ENCODE measurements at places on chromosomes 1 and 21.

GRCh38 chr1:61132176-61132638 lies 49.8 kb downstream of the NFIA start:
- no peak for DNase-seq

- peak; percentile 66 for DNase-seq
These were observed 8.1 kb downstream of the KAZN start for GRCh38 chr1:14606632-14607031.

DNA sequence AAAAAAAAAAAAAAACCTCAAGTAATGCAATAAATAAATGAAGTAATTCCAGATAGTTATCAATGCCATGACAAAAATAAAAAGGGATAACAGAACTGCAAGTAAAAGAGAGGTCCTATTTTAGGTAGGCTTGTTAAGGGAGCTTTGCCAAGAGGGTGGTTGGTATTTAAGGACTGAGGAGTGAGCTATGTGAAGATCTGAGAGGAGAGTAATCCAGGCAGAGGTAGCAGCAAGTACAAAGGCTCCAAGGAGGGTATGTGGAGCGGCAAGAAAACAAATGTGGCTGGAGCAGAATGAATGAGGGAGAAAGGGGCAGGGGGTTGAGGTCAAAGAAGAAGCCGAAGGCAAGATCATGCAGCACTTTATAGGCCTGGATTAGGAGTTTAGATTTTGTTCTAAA lies 59.9 kb upstream of the CDC42BPA start:
- DNase-seq: no peak

GRCh38 chr1:185044387-185044786 lies 971 bp upstream of the RNF2 start:
- DNase-seq: no peak

GRCh38 chr1:1567891-1568291 lies 6.8 kb downstream of the SSU72 start:
- DNase-seq: peak; percentile 24

DNA sequence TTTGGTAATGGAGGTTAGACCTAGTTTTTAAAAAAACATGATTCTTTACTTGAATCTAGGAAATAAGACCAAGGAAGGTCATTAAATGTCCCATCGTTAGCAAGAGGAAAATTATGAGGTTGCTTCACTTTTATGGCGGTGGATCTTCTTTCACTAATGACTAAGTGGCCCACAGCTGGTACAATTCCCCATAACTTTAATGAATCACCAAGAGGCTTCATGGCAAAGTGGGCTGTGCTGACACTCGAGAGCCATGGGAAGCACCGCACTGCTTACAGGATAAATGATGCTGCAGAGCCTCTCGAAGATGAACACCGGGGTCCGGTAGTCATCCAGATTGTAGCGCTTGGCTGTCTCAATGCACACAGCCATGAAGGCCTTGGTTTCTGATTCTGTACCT lies 108.8 kb downstream of the UBR4 start:
- DNase-seq: no peak

DNA sequence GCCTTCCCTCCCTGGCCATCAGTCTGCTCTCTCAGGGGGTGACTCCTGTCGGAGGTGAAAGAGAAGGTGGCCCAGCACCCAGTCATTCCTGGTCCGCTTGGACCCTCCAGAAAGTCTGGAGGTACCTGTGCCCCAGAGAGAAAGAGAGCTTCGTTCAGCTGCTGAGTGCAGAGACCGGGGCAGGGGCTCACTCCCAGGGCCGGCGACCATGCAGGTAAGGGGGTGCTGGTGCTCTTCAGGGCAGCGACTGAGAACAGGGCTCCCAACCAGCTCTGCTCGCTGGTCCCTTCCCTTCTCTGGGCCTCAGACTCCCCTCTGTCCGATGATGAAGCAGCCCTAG lies 30.1 kb downstream of the HSPG2 start:
- no peak for DNase-seq

DNA sequence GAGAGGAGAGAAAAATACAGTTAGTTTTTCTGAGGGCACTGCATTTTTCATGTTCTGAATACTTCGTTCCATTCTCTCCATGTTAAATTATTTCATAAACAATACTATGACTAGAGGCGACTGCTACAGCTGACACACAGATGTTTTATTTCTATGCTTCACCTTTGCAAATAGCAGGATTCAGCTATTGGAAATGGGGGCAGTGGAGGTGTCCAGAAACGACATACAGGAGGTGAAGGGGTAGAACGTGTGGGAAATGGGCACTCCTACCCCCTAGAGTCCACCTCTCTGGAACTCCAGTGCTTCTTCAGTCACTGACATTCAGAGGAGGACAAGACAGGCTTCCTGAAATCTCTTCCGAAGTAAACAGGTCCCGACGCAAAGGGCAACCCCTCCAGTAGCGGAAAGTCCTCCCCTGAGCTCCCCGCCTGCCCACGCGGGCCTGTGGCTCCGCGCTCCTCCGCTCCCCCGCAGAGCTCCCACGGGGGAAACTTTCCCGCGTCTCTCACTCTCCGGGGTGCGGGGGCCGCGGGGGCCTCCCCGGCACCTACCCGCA lies 480 bp downstream of the DPYD start:
- peak; percentile 29 for DNase-seq

GRCh38 chr1:107140703-107141490 lies at the start of gene NTNG1:
TSS of gene NTNG1 (plus strand) at chr1:107141039.
- peak; percentile 92 for DNase-seq

- DNase-seq: no peak
These were observed 17.8 kb upstream of the BECN2 start for GRCh38 chr1:241939798-241940197.

- DNase-seq: no peak
These were observed 20.6 kb upstream of the BCAR3 start for GRCh38 chr1:93702111-93702827.

- no peak for DNase-seq
These were observed 28.7 kb downstream of the CDK18 start for GRCh38 chr1:205532996-205533735.

Measured in mesendoderm (in vitro differentiated cells).